Hematopoietic multipotent progenitor cell treated with erythropoietin and hydrocortisone succinate and interleukin-3 and kit ligand, for 17 days (in vitro differentiated cells): ENCODE measurements at places on chromosomes 7 and 10.

DNA sequence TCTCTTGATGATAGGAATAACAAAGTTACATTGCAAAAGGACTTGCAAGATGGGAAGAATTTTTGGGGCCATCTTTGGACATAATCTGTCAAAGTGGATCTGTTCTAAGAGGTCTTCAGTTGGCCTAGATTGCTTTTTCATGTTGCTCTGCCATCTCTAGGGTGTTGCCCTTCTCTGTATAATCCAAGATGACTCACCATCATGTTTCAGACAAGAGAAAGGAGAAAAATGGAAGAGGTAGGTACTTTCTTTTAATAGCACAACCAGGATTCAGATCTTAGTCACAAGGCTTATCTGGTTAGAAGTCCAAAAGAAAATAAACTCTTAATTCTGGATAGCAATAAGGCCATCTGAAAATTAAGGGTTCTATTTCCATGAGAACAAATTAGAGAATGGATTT, 38.7 kb upstream of the FOXP2 start:
- no peak for DNase-seq

DNA sequence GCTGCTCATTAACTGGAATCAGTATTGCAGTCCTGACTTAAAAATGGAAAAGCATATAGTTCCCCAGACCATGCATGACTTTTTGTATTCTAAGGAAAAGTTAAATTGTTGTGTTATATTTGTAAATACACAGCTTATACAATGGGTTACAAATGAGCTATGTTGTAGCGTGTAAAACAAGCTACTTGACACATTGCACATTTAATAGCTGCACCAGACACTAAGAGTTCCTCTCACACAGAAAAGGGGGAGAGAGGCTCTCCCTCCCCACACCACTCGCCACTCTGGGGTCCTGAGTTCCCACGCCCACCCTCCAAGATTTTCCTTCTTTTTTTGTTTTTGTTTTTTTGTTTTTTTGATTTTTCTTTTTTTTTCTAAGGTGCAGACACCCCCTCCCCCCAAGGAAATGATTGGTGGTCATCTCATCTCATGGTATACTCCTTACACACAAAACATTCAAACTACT, 6.3 kb downstream of the KLF6 start:
- DNase-seq: no peak

- DNase-seq: no peak
Measured at GRCh38 chr10:121245754-121246153, 352.5 kb downstream of the FGFR2 start.

GRCh38 chr10:124319926-124320391, 98.8 kb downstream of the OAT start:
- no peak for DNase-seq

DNA sequence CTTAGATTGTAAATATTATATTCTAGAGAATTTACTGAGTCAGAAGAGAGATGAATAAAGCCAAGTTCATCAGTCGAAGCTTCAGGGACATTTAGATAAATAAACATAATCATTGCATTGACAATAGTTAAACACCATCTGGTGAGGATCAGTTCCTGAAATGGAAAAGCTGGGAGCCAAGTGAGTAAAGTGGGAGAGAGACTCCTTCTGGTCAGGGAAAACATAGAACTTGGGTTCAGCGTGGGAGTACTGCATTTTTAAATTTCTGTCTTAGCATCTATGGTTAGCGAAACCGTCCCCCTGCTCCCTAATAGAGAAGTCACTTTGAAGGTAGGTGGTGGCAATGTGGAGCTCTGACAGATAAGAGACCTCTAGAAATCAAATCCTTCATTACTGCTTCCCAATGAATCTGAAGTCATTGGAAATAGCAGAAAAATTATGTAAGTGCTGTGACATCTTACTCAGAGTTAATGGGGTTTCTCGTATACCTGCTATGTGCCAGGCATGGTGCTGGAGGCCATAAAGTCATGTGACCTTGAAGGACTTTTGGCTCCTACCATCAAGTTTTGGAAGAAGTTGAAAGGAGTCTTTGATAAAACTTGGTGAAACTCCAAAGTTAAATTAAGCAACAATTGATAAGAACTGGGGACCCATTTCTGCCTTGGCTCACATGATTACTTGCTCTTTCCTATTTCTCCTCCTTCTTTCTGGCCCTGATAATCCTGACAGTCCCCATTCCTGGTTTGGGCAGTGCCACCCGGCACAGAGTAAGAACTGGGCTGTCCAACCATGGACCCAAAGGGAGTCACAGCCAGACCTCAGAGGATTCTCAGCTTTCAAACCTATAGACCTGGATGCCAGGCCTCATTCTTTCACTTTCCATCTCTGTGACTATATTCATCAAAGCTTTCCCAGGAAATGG, 211.2 kb downstream of the C7orf25 start:
- DNase-seq: no peak

GRCh38 chr10:125085258-125086054, 74.9 kb downstream of the CTBP2 start:
- DNase-seq: no peak

DNA sequence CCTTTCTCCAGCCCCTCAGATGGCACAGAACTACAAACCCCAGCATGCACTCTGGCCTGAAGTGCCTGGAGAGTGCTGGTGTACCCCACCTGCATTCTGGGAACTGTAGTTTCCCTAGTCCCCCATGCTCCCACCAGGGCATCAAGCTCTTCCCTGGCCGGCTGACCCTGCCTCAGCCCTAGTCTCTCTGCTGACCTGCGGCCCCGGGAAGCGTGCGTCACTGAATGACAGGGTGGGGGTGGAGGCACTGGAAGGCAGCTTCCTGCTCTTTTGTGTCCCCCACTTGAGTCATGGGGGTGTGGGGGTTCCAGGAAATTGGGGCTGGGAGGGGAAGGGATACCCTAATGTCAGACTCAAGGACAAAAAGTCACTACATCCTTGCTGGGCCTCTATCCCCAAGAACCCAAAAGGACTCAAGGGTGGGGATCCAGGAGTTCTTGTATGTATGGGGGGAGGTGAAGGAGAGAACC, 2.1 kb downstream of the NOS3 start:
- DNase-seq: no peak

- no peak for DNase-seq
Measured at GRCh38 chr10:126334272-126334671, 54.0 kb downstream of the ADAM12 start.

DNA sequence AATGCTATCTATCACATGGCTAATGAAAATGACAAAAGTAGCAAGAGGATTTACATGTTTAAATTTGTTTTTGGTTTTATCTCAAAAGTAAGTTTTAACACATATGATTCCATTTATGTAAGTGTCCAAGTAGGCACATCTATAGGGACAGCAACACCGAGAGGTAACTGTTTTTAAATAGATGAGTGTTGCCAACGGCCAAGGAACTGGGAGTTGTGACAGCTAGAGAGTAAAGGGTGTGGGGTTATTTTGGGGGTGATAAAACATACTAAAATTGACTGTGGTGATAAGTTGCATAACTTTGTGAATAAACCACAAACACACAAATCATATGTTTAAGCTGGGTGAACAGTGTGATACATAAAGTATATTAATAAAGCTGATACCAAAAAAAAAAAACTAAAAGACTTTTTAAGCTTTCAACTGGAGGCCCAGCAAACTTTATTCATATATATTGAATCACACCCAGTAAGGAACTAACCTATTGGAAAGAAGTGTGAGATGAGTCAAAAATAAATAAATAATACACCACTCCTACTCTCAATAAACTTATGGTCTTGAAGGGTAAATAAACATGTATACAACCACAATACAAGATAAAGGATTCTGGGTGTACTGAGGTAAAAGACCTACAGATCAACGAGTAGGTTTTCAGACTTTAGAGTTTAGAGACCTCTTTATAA, 33.0 kb downstream of the LRRC72 start:
- DNase-seq: no peak

DNA sequence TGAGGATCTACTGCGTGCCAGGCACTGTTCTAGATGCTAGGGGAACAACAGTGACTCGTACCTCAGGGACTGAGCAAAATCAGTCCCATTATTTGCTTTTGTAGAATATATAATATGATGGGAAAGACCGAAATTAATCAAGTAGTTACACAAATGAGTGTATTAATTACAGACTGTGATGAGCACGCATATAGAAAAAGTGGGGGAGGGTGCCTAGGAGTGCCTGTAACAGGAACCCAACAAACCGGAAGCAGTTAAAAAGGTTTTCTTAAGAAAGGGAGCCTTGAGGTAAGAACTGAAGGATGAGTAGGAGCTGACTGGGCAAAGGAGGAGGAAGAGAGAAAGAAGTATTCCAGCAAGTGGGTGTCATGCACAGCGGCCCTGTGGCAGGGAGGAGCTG, 28.2 kb upstream of the IL6 start:
- no peak for DNase-seq

- no peak for DNase-seq
Measured at GRCh38 chr10:101749047-101750016, 26.6 kb downstream of the FGF8 start.

DNA sequence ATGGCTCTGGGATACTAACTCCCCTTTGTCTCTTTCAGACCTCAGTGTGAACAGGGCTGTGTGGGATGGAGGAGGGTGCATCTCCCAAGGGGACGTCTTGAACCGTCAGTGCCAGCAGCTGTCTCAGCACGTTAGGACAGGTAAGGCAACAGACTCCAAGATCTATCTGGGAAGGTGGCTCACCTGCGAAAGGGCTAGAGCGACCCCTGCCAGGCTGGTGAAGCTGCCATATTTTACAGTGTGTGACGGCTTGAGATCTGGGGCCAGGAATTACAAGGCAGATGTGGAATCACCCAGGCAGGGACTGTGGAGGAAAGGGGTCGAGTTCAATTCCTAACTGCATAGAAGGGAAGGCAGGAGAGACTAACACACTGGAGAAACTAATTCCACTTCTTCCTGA, 11.2 kb downstream of the MUC17 start:
- no peak for DNase-seq

GRCh38 chr7:35504365-35504764, 190.6 kb downstream of the HERPUD2 start:
- no peak for DNase-seq

DNA sequence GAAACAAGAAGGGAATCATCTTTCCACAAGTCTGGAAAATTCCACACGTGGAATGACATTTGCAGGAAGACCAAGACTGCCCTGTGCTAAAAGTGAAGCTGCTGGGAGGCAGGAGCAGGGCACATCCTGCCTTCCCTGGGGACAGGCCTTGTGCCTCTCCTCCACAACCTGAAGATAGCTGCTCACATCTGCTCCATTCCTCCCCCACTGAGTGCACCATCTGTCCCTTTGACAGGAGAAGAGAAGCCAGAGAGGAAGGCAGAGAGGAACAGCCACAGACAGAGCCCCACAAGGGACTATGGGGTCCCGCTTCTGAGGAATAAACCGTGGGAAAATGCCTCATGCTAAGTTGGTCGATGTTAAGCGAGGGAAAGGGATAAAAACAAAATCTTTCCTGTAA, 15.9 kb upstream of the FAM171A1 start:
- no peak for DNase-seq

DNA sequence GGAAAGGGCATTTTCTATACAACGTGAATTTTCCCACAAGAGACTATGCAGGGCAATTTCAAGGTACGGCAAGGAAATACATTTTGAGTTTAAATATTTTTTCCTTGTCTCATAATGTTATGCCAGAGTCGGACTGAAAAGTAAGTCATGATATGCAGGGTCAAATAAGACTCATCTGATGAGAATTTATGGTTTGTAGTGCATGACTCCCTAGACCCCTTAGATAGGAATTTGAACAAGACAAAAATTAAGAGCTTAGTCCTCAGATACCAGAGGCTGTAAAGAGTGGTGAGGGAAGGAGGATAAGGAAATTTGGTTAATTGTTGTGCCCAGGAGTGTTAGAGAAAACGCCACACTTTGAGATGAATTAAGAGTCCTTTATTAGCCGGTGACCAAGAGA, 616.6 kb downstream of the XPNPEP1 start:
- DNase-seq: no peak

DNA sequence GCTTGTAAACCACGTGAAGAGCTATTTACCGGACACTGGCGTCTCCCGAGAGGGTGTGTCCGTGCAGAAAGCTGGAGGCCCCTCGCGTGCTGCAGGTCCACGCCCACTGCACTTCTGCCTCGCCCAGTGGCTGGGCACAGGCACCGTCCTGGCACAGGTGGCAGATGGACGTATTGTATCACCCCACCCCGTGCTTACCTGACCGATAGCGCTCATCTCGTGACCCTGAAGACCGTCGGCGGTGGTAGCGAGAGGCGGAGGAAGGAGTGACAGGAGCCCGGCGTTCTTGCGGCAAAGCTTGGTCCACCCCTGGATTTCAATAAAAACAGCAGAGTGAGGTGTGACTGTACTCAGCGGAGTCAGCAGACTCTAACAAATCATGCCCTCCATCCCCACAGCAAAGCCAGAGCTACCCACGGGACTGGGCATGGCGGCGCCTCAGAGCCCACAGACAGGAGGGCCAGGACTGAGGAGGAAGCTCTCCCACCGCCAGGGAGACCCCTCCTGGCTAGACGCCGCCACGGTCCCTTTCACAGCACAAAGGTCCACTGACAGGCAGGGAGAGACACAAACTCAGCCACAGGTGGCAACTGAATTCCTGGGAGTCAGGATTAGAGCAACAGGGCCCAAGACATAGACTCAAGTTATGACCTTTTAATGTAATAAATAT, 217.1 kb downstream of the DIP2C start:
- DNase-seq: no peak

GRCh38 chr10:105973360-105973759, 1191.1 kb downstream of the SORCS1 start:
- no peak for DNase-seq

DNA sequence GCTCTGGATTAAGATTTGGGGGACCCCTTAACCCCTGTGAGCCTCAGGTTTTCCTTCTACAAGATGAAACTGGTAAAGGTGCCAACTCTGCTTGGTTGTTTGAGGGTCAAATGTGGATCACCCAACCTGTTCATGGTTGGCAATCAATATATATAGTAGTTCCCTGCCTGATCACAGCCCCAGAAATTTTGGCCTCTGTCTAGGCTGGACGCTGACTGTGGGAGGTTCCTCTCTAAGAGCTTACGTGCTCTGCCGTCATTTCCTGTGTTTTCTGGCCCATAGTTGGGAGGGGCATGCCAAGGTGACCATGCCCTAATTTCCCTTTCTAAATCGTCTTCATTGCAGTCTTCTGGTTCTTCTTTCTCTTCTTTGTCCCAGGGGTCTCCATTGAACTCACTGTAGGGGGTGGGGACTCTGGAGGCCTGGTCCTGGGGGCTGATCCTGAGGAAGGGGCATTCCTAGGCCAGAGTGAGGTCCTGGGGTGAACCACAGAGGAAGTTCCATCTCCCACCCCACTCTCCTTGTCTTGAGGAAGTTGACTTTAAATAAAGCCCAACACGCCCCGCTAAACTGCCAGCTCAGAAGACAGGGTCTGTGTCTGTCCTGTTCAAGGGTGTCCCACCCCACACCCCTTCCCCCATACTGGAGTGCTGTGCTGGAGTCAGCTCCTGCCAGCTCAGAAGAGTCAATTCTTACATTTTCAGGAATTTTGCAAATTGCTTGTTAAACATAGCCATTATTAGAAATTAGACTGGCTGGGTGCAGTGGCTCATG, 98.9 kb upstream of the SDK1 start:
- no peak for DNase-seq

GRCh38 chr10:86391986-86392722, 25.6 kb upstream of the GRID1 start:
- DNase-seq: no peak

DNA sequence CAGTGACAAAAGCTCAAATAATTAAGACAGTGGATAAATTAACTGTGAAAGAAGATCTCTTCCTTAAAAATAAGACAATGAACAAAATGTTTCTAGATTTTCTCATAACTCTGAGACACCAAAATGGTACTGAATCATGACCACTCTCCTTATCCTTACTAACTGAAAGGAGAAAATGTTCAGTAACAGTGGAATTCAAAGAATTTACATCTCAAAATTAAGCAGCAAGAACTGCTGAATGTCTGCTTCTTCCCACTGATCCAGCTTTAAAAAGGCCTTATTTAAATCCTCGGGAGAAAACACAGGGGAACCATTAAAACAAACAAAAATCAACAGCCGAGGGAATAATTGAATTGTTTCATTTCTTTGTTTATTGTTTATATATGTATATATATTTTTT, 27.3 kb upstream of the PLXDC2 start:
- no peak for DNase-seq
